ENCODE measurements at places on chromosomes 5 and 9.

- no peak for DNase-seq
Observed at GRCh38 chr9:116298249-116298648, 144.7 kb downstream of the PAPPA start.

DNA sequence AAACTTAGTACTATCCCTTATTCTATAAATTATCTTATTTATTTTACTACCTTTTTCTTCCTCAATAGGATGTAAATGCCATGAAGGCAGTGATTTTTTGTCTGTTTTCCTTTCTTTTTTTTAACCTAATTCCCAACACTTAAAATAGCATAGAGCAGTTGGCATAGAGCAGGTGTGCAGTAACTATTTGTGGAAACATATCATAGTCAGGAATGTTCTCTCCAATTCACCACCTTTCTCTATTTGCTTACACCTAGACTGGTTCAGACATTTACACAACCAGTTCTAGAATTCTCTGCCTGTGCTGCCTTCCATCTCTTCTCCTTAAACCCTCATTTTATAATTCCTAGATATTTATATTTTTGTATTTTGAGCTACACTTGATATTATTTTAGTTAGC, 49.6 kb downstream of the IL31RA start:
- DNase-seq, result no peak

- no peak for DNase-seq
Observed at GRCh38 chr9:13555989-13556500, 276.6 kb upstream of the MPDZ start.

GRCh38 chr5:176609724-176610434, at the start of gene GPRIN1:
GPRIN1 (minus strand) TSS chr5:176610156; CDS start chr5:176599834, 10,322 bp downstream.
- DNase-seq, result no peak

GRCh38 chr5:33488558-33489355, 48.0 kb downstream of the TARS1 start:
- no peak for DNase-seq

DNA sequence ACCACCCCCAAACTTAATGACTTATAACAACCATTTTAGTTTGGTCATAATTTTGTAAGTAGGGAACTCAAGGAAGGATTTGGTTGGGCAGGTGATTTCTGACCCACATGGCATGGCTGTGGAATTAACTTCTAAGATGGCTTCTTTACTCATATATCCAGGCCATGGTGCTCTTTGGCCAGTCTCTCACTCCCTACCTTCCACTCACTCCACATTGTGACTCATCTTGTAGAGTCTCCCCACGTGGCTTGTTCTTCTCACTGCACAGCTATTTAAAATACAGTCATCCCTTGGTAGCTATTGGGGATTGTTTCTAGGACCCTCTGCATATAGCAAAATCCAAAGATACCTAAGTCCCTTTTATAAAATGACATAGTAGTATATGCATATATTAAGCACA, 76.6 kb upstream of the MAST4 start:
- no peak for DNase-seq

DNA sequence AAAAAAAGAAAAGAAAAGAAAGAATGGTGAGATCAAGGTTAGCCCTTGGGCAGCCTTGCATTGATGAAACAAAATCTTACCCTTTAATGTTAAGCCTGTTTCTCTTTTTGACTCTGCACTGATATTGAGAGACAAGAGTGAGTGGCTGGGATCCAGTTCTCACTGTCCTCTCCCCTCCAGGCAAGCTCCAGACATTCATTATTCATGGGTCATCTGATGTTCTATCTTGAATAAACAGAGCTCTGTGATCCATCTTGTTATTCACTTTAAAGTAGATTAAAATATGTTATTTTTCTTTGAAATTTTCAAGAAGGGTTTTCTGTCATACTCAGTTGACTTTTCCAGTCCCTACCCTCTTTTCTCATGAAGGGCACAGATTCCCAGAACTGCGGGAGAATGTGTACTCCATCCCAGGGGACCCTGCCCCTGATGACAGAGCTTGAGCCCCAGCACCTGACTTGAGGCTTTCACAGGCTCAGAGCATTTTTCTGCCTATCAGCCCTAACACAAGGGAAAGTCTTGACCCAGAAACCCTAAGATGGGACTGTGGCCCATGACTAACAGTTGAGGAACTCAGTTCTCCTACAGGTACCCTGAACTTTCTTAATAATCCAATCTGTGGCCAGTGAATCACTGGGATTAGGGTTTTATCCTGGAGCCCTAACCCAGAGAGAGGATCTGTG, 24.1 kb downstream of the ACTL7B start:
- DNase-seq, result no peak

DNA sequence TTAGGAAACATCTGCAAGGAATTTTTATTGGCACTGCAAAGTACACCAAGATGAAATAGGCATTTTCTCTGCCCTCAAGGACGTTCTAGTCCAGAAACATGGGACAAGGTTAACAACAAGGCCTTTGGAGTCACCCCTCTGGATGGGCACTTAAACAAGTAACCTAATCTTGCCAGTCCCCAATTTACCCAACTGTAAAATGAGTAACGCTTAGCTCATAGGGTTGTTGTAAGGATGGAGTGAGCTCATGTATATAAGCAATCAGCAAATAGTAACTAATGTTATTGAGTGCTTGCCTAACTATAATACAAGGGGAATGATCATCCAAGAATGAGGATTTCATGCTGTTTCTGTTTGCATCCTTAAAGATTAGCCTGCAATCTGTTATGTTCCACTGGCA, 189.3 kb downstream of the PAPPA start:
- no peak for DNase-seq

DNA sequence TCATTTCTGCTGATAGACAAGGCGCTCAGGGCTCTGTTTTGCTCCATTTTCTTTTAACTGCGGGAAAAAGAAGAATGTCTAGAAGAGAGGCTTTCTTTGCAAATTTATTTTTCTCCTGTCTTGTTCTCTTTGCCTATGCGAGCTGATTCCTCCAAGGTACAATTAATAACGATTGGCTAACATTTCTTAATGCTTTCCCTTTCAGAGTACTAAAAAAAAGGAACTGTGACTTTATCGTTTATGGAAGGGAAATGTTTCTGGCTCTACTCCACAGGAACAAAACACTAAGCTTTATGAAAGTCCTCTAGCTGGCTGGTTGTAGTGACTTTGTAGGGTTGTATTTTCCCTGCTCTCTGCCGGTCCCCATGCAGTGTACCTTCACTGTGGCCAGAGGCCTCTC, 11.7 kb downstream of the NSG2 start:
- DNase-seq, result no peak

- no peak for DNase-seq
Observed at GRCh38 chr9:122325124-122325523, 45.7 kb upstream of the PTGS1 start.

GRCh38 chr5:138936225-138936967, 61.3 kb upstream of the LRRTM2 start:
- no peak for DNase-seq

Data from T-cell (primary cell).